ENCODE measurements at places on chromosomes 1 and 21. TPM values are rescaled to one million over a fixed set of nuclear protein-coding genes. Genes with fewer than 3 reads are reported as not detected.

The ARMH1 gene
- total RNA-seq: 3.2 TPM

The ANKRD34A gene
- 1.1 TPM for total RNA-seq

The RNU1-3 gene
- 1,685 TPM for total RNA-seq

The LDLRAD1 gene
- total RNA-seq: 0.30 TPM

The RGS8 gene
- not detected for total RNA-seq

Measured in HCT116 (cell line).